ENCODE measurements at places on chromosomes 3 and 15. TPM values are rescaled to one million over a fixed set of nuclear protein-coding genes. Genes with fewer than 3 reads are reported as not detected.

Gene CRABP1
- 0.37 TPM for total RNA-seq

Gene RAB8B
- total RNA-seq, result 19.2 TPM

Gene PARP9
- 20.0 TPM for total RNA-seq

Gene C3orf49
- total RNA-seq, result not detected

Gene PRKAR2A
- total RNA-seq, result 33.9 TPM

Gene INSYN1
- 1.4 TPM for total RNA-seq

Gene AQP9
- total RNA-seq, result 0.98 TPM

Gene RBP2
- 4.7 TPM for total RNA-seq

Gene LZTFL1
- total RNA-seq, result 11.0 TPM

Gene THSD4
- 16.9 TPM for total RNA-seq

Gene CHRM5
- total RNA-seq, result not detected

Gene WDR72
- total RNA-seq, result 4.3 TPM

Gene TNFSF10
- total RNA-seq, result 11.7 TPM

Gene CD96
- total RNA-seq, result 1.1 TPM

Gene CCDC66
- total RNA-seq, result 7.1 TPM

Measured in pancreas (tissue), 10 donors.